Substantia nigra (tissue), 51 donors: ENCODE measurements at places on chromosomes 4 and X.

DNA sequence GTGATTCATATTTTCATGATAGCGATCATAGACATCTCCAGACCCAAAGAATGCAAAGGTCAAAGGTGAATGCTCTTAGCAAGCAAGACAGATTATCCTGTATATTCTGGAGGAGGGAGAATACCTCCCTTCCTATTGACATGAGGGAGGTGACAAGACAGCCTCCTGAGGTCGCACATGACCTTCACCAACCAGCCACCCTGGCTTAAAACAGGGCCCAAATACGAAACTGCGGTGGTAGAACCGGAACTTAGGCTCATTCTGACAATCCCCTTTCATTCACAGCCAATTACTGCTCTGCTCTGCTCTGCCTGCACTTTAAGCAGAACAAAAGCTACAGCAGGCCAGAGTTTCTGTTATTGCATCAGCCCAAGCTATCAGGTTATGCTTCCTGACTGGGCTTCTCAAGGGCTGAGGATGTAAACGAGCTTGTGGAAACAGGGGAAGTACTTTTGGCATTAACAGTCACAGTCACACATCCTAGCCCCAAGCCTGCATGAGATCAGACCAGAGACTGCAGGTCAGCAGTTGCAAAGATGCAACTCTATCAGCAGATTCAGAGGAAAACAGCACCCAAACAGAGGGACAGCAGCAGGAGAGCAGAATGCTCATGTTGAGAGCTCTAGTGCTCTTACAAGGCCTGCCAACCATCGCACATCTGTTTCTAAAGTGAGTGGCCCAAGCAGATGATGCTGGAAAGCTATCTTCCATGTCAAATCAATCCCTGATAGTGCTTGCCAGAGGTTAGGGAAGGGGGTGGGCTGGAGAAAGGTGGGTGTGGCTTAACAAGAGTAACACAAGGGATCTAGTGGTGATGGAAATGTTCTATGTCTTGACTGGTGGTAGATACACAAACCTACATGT lies 51.3 kb upstream of the MAP3K15 start:
- no peak for DNase-seq

GRCh38 chr4:73803213-73803612 lies 33.3 kb upstream of the CXCL6 start:
- no peak for DNase-seq

GRCh38 chr4:143288171-143288570 lies 48.5 kb upstream of the GAB1 start:
- no peak for DNase-seq

- DNase-seq, result no peak
These were observed 83.4 kb upstream of the BMP2K start for GRCh38 chr4:78692822-78693170.

DNA sequence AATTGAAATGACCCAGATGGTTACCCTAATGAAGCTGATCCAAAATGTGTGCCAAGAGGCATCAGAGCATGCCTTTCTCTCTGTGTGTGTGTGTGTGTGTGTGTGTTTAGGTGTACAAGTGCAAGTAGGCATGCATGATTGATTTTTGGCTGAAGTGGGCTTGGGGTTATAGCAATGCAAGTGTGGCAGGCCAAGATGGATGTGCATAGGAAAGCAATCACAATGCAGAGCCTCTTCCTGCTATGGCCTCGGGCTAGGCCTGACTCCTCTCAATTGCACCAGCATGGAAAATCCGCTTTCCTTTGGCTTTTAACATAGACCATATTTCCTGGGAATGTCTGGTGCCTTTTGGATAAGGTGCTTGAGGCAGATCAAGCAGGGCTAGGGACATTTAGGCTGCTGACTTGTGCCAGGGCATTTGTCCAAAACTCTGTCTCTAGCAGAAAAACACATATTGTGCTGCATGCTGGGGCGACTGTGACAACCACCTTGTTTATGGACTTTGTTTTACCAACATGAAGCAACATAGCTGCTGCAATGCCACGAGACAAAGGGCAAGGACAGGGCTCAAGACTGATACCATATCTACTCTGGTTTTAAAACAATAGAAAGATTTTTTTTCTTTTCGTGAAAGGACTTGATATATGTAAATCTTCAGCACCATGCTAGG lies 395.7 kb downstream of the RAPGEF2 start:
- peak; percentile 44 for DNase-seq
